Stimulated activated CD8-positive, alpha-beta memory T cell treated with anti-CD3 and anti-CD28 coated beads, Interleukin-4, amount 100 ng/mL, for 24 hours (primary cell): ENCODE measurements at places on chromosomes 11 and 22.

DNA sequence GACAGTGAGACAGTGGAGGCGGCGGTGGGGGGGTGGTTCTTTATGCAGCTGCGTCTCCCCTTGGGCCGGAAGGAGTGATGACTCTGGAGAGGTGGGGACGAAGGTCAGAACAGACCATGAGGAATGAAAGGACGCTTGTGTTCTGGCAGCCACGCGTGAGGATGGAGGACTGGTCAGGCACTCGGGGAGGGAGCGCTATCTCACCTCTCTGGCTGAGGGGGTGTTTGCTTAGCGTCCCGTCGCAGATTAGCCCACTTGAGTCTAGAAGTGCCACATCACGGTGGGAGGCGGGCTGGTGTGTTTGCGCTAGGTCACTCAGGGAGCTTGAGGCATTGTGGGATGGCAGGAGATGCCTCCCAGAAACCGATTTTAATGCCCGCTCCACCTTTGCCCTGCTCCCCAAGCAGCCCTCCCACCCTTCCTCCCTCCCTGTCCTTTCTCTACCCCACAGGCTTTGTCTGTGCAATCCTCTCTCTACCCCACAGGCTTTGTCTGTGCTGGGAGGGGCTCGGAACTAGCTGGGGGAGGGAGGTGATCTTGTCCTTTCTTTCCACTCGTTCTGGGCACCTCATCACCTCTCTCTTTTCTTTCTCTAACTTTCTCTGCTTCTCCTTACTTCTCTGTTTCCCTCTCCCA, 97.8 kb downstream of the PKNOX2 start:
- no peak for DNase-seq

DNA sequence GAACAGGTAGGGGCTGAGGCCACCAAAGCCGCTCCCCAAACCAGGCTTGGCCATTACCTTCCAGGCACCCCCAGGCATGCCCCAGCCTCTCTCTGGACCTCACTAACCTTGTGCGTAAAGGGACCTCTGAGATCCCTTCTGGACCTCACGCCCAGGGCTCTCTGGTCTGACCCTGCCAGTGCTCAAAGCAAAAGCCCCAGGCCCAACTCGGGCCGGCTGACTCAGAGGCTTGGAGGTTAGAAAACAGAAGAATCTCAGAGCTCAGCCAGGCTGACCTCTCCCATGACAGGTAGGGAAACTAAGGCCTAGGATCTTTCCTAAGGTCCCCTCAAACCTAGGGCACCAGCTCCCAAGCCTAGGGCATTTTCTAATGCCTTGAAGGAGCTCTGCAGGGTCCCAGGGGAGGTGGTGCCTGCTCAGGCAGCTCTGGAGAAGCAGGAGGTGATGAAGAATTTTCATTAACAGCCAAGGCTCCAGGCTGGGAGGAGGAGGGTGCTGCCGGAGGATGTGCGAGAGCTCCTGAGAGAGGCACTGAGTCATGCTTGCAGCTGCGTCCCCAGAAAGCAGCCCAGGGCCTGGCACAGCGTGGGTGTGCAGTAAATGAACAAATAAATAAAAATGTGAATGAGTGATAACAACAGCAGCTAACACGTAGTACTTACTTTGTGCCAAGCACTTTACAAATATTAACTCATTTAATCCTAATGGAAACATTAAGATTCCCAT, 25.6 kb downstream of the ARRB1 start:
- DNase-seq = peak; percentile 48

- no peak for DNase-seq
Measured at GRCh38 chr11:125071846-125072217, 8.7 kb downstream of the SLC37A2 start.

- DNase-seq = no peak
Measured at GRCh38 chr11:28983780-28984179, 875.6 kb downstream of the METTL15 start.

- DNase-seq = no peak
Measured at GRCh38 chr11:120383518-120384155, 47.4 kb downstream of the ARHGEF12 start.

GRCh38 chr11:30196400-30197206, 34.2 kb upstream of the FSHB start:
- peak; percentile 10 for DNase-seq

DNA sequence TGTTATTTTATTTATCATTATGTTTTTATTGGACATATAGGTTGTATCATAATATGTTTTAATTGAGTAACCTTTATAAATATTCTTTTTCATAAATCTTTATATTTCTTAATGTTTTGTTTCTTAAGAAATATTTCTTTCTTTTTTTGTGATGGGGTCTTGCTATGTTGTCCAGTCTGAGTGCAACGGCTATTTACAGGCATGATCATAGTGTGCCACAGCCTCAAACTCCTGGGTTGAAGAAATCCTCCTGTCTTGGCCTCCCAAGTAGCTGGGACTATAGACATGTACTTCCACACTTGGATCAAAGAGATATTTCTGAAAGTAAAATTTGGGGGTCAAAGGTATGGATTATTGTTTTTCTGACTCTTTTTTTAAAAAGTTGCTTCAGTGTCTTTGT, 53.1 kb downstream of the EHF start:
- DNase-seq = no peak

DNA sequence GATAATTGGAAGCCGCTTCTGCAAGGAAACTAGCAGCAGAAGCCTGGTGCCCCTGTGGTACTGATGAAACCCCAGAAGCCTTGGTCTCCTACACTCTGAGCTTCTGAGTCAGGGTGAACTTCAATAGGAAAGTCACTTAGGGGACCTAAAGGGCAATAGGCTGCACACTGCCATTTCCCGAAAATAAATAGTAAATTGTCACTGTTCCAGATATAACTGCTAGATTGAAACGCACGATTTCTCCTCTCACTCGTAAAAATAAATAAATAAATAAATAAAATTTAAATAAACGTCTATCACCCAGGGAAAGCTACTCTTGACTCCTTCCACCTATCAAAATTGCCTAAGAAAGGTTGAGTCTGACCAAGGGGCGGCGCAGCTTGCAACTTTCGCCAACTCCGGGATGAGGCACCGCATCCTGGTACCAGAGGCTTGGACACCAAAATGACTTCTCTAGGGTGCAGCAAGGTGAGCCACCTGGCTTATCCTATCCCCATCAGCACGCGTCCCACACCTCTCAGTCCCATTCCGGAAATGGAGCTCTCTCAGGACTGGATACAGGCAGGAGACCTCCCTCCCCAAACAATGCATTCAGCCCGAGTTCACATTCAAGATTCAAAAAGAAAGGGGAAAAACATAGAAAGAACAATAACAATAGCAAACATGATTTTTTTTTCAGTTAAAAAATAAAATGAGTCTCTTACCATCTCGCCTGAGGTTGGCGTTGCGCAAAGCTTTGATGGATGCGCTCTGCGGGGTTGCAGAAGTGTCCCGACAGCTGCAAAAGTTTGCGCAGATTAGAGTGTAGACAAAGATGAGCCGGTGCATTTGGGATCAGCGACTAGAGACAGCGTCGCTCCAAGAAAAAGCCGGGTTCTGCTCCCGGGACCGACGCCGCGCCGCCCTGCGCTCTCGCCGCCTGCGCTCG, 583 bp downstream of the PDGFD start:
- no peak for DNase-seq

DNA sequence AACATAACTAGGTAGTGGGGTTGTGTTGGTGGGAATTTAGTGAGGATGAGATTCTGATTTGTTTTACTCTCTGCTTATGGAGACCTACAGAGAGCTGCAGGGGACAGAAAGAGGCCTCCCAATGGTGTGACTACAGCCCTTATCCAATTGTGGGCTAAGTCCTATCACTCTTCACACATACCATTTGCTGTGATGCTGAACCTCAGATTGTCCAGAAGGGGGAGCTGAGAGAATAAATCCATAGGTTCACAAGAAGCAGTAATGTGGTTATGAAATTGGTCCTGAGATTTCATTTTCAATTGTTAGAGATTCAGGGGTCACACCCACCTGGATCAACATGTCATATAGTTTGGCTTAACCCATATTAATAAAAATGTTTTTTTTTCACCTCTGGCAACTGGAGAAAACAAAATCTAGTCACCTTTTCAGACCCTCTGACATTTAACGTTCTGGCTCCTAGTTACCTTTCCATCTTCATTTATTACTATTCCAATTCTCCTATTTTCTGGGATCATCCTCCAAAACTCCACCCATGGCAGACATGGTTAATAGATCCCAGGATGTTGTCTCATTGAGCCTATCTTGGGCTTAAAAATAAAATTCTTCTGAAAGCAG, 53.3 kb upstream of the PTPN5 start:
- no peak for DNase-seq

DNA sequence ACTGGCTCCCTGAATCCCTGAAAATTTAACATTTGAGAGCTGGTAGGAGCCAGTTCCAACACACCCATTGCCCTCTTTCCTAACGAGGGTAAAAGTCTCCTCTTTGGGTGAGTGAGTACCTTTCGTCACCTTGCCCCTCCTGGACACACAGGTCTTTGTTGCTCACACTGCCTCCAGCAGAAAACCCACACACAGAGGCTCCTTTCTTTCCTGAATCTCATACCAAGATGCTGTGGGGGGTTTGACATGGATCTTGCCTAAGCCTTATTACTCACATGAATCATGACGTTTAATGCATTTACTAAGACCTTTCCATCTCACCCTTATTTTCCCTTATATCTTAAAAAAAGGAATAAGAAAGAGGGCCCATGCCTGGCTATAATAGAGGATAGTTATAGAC, 53.0 kb downstream of the PARVA start:
- no peak for DNase-seq

GRCh38 chr11:122853971-122854446, 15.7 kb downstream of the CRTAM start:
- no peak for DNase-seq

GRCh38 chr11:2587976-2588748, 111.6 kb downstream of the KCNQ1OT1 start:
- DNase-seq = no peak

DNA sequence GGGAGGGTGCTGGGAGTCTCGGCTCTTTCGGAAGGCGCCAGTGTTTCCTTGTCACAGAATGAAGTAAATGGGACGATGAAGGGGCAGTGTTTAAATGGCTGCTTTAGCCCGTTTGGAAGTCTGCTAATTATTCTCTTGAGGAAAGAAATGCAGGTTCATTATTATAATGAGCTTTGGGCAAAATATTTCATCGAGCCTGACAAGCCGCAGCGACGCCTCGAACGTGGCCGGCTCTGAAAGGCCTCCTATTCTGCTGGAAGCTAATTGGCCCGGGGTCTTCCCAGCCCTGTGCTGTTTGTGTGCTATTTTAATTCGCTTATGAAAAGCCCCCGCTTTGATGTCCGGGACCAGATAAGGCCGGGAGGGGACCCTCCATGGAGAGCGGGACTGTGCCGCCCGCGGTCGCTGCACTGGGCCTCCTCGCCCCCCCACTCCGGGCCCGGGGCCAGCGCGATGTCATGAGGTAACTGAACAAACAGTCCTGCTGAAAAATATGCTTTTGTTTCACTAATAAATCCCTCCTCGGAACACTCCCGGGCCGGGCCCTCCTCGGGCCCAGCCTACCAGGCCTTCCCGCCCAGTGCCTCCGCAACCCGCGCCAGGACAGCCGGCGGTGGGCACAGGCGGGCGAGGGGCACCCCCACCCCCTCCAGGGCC, 78.4 kb downstream of the CDKN1C start:
- no peak for DNase-seq

DNA sequence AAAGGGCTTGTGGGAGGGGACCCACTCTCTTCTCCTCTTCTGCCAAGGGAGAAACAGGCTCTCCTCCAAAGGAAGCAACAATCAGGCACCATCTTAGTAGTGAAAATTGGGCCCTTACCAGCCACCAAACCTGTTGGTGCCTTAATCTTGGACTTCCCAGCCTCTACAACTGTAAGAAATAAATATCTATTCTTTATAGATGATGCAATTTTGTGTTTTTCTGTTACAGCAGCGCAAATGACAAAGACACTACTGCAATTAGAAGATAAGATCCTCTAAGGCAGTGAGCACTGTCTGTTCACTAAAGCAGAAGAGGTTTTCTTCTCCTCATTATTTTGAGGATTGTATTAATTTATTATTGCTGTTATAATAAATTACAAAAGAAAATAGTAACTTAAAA, 691.4 kb upstream of the CCDC179 start:
- no peak for DNase-seq

- DNase-seq = no peak
Measured at GRCh38 chr11:108945341-108945740, 280.5 kb downstream of the DDX10 start.

DNA sequence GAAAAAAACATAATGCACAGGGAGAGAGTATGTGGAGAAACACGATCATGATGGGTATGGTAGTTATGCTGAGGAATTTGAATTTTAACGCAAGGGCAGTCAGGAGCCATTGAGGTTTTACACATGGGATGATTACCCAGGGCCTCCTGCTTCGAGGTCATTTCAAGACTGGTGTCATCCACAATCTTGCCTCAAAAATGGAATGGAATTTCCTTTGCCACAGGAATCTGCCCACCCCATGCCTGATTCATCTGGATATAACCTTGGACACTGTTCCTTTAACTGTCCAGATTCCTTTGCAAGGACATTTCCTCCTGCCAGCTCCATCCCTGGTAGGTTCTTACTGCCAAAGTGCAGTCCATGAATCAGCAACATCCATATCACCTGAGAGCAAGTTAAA, 655.9 kb upstream of the TENM4 start:
- no peak for DNase-seq

DNA sequence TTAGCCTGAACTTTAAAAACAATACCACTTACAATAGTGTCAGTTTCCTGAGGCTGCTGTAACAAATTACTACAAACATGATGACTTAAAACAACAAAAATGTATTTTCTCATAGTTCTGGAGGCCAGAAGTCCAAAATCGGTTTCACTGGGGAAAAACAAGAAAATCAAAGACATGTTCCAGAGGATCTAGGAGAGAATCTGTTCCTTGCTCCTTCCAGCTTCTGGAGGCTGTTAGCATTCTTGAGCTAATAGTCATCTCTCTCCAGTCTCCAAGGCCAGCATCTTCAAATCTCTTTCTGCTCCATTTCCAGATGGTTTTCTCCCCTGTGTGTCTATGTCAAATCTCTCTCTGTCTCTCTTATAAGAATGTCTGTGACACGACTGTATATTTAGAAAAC, 67.6 kb upstream of the TEAD1 start:
- no peak for DNase-seq

- no peak for DNase-seq
Measured at GRCh38 chr11:112614605-112615004, 346.6 kb upstream of the NCAM1 start.

DNA sequence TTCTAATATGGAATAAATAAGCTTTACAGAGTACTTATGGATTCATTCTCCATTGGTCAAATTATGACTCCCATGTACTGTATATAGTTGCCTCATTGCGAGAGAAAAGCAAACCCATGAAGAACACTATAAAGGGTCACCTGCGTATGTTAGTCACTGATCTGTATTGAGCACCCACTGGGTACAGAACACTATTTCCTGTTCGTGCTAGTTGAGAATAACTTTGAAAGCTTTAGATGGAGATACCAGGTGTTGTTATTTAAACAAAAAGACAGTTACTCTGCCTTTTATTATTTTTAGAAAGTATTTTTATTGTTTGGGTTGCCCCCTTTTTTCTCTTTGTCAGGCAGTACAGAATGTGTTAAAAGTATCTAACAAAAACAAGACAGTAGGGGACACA, 79.9 kb downstream of the DEUP1 start:
- DNase-seq = no peak

GRCh38 chr11:15764948-15765347, 591.4 kb downstream of the SOX6 start:
- no peak for DNase-seq

GRCh38 chr11:75532200-75533048, 6.7 kb upstream of the GDPD5 start:
- DNase-seq = peak; percentile 68
